ENCODE measurements at places on chromosomes 1 and 21.

GRCh38 chr1:7721940-7722669, 49.0 kb upstream of the VAMP3 start:
- no peaks in the 10 kb centered on the region for H3K27me3 ChIP-seq
- DNase-seq, result no peak
- H3K4me1 ChIP-seq, result no peaks in the 10 kb centered on the region
- H3K36me3 ChIP-seq, result no peaks in the 10 kb centered on the region

DNA sequence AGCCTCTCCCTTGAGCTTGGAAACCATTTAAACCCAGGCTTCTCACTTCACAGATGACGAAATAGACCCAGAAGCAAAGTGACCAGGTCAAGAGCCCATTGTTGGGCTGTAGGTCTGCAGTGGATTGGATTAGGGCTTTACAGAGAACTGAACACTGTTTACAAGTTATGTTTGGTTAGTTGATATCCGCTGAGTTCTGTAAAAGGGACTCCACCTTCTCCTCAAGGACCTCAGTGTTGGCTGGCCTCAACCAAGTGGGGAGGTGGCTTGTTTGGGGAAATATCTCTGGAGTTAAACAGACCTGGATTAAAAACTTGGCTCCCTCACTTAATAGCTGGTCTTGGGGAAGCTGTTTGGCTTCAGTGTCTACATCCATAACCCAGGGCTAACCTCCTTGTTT, 88.1 kb downstream of the UCK2 start:
- H3K4me1 ChIP-seq, result peaks cover 5% of the 10 kb centered on the region
- no peaks in the 10 kb centered on the region for H3K27me3 ChIP-seq
- DNase-seq, result no peak
- H3K27ac ChIP-seq, result no peak overlapping the region
- no peaks in the 10 kb centered on the region for H3K36me3 ChIP-seq

DNA sequence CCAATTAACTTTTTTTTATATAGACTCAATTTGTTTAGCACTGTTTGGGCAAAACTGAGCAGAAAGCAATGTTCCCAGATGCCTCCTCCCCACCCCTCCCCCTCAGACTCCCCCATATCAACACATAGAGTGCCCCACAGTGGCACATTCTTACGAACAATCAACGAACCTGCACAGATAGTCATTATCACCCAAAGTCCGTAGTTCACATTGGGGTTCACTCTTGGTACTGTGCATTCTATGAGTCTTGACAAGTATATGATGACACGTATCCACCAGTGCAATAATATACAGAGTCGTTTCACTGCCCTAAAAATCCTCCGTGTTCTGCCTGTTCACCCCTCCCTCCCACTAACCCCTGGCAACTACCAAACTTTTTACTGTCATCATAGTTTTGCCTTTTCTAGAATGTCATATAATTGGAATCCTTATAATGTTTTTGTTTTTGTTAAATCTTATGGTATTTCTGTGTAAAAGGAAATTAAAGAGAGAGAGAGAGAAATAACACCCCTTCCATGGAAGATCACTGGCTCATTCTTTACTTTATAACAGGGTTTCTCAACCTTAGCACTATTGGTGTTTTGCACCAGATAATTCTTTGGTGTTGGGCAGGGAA, 37.2 kb upstream of the HNRNPU start:
- H3K36me3 ChIP-seq, result no peaks in the 10 kb centered on the region
- no peak overlapping the region for H3K27ac ChIP-seq
- no peaks in the 10 kb centered on the region for H3K27me3 ChIP-seq
- DNase-seq, result no peak
- no peaks in the 10 kb centered on the region for H3K4me1 ChIP-seq

GRCh38 chr1:195664628-195665027, 943.6 kb downstream of the KCNT2 start:
- H3K27ac ChIP-seq, result no peak overlapping the region
- H3K27me3 ChIP-seq, result no peaks in the 10 kb centered on the region
- no peak overlapping the region for H3K4me3 ChIP-seq
- DNase-seq, result no peak
- no peaks in the 10 kb centered on the region for H3K36me3 ChIP-seq
- no peaks in the 10 kb centered on the region for H3K4me1 ChIP-seq

GRCh38 chr1:196091397-196092135, 516.7 kb downstream of the KCNT2 start:
- no peaks in the 10 kb centered on the region for H3K4me1 ChIP-seq
- no peak overlapping the region for H3K4me3 ChIP-seq
- DNase-seq, result no peak
- no peaks in the 10 kb centered on the region for H3K36me3 ChIP-seq
- H3K27ac ChIP-seq, result no peak overlapping the region

DNA sequence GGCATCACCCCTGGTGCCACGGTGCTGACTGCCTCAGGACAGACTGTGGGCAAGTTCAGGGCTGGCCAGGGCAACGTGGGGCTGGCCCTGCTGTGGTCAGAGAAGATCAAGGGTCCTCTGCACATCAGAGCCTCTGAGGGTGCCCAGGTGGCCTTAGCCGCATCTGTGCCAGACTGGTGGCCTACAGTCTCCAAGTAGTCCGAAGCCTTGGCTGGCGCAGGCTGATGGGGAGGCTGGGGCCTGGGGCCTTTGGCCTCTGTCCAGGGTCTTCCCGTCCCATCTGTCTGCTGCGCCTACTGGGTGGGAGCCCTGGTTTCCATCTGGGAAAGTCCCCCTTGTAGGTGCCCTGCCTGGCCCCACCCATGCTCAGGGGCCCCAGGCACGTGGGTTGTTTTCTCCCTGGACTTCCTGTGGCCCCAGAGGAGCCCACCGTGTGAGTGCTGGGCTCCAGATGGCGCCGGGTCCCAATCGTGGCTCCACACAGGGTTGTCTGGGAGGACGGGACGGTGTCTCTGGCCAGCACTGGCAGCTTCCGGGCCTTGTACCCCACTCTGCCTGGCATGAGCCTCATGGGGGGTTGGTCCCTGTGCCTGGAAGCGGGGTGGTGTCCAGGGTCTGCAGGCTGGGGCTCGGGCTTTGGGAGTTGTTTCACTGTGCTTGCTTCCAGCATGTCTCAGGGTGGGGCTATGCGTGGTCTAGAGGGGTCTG, 9.9 kb downstream of the IBA57 start:
- H3K27ac ChIP-seq, result no peak overlapping the region
- no peaks in the 10 kb centered on the region for H3K27me3 ChIP-seq
- H3K36me3 ChIP-seq, result no peaks in the 10 kb centered on the region
- DNase-seq, result peak; percentile 64
- no peak overlapping the region for H3K4me3 ChIP-seq
- peaks cover 6% of the 10 kb centered on the region for H3K4me1 ChIP-seq

DNA sequence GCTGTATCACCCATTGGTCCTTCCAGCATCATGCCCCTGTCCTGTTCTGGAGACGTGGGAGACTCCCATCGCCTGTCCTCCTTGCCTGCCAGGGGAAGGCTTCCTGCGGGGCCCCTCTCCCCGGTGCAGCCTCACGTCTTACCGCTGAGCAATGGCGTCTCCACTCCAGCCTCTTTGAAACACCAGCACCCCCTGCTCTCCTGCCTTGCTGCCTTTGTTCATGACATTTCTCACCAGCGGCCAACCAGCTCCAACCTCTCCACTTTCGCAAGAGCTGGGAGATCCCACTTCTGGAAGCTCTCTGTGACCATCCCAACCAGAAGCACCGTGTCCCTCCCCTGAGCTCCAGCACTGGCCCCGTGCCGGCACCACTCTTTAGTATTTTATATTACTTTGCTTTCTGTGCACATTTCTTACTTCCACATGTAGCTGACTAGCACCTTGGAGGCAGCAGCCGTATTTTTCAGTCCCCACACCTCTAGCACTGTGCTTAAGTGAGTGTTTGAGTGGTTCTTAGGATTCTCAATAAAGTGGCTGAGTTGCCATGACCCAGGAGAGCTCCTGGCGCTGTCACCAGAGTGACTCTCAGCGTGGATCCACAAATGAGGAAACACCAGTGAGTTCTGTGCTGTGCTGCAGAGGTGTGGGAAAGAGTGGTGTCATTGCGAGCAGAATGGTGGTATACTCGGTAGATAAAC, 83.5 kb downstream of the ATP5PO start:
- peaks cover 28% of the 10 kb centered on the region for H3K4me1 ChIP-seq
- DNase-seq, result no peak
- no peaks in the 10 kb centered on the region for H3K27me3 ChIP-seq
- no peak overlapping the region for H3K4me3 ChIP-seq

GRCh38 chr1:223062177-223062576, 80.9 kb downstream of the TLR5 start:
- H3K4me1 ChIP-seq, result no peaks in the 10 kb centered on the region
- no peak overlapping the region for H3K27ac ChIP-seq
- no peaks in the 10 kb centered on the region for H3K36me3 ChIP-seq
- H3K27me3 ChIP-seq, result no peaks in the 10 kb centered on the region
- no peak for DNase-seq
- H3K4me3 ChIP-seq, result no peak overlapping the region

DNA sequence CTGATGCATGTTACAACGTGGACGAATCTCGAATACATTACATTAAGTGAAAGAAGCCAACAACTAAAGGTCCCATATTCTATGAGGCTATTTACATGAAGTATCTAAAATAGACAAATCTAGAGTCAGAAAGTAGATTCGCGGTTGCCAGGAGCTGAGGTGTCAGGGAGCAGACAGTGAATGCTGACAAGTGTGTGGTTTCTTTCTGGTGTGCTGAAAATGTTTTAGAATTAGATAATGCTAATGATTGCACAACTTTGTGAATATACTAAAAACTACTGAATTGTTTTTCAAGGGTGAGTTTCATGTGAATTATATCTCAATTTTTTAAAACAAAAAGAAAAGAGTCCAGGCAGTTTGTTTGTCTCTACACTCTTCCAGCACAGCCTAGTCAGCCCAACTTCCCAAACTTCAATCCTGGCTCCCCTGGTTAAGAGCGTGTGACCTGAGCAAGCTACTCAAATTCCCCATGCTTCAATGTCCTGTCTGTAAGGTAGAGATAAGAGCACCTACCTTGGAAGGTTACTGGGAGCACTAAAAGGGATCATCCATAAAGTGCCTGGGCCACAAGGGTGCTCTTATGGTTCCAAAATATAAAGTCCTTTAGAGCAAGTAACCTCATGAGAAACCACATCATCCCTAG, 20.9 kb downstream of the HLCS start:
- H3K27ac ChIP-seq, result no peak overlapping the region
- H3K4me1 ChIP-seq, result no peaks in the 10 kb centered on the region
- peaks cover 22% of the 10 kb centered on the region for H3K36me3 ChIP-seq
- DNase-seq, result no peak

- no peak overlapping the region for H3K4me3 ChIP-seq
- H3K27ac ChIP-seq, result no peak overlapping the region
- no peak for DNase-seq
- no peaks in the 10 kb centered on the region for H3K27me3 ChIP-seq
These were observed 98.6 kb upstream of the EDN2 start for GRCh38 chr1:41582851-41583657.

DNA sequence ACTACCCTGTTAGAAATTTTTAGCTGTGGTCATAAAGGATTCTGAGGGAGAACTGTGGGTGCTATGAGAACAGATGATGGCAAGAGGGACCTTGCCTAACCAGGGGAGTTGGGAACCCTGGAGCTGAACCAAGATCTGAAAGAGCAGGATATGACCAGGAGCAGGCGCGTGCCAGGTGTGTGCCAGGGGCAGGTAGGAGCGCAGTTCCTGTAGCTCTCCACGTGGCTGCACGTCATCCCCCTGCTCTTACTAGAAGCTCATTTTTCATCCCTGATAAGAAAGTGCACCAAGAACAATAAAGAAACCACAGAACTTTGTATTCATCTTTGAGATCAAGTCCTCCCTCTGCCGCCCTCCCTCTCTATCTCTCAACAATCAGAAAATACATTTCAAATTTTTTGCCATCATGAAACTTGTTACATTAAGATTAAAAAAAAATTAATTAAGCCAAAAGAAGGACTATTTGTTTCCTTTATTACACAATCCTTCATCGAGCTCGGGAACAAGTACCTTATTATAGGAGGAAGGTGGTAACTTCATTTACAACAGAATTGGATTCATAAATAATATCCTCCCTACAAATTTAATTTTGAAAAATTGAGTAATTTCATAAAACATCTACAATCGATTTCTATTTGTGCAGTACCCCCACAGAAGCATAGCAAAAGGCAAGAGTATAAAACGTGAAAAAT, 78.5 kb downstream of the SLC35F3 start:
- H3K4me1 ChIP-seq, result no peaks in the 10 kb centered on the region
- no peaks in the 10 kb centered on the region for H3K27me3 ChIP-seq
- H3K27ac ChIP-seq, result no peak overlapping the region
- no peaks in the 10 kb centered on the region for H3K36me3 ChIP-seq

GRCh38 chr21:35578347-35578782, 482.0 kb downstream of the SETD4 start:
- H3K4me1 ChIP-seq, result no peaks in the 10 kb centered on the region
- no peak for DNase-seq
- H3K27me3 ChIP-seq, result no peaks in the 10 kb centered on the region
- no peaks in the 10 kb centered on the region for H3K36me3 ChIP-seq
- no peak overlapping the region for H3K4me3 ChIP-seq

GRCh38 chr1:1304331-1305299, 3.1 kb downstream of the ACAP3 start:
- peak; percentile 84 for DNase-seq
- H3K4me3 ChIP-seq, result peak overlapping the region; percentile 80
- H3K4me1 ChIP-seq, result peaks cover 47% of the 10 kb centered on the region
